ENCODE measurements at places on chromosomes 5 and 9.

DNA sequence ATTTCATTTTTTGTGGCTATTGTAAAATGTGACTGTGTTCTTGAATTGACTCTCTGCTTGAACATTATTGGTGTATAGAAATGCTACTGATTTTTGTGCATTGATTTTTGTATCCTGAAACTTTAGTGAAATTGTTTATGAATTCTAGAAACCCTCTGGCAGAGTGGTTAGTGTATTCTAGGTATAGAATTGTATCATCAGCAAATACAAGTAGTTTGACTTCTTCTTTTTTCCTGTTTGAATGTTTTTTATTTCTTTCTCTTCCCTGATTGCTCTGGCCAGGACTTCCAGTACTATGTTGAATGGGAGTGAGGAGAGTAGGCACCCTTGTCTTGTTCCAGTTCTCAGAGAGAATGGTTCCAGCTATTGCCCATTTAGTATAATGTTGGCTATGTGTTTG is 88.8 kb upstream of the HMHB1 start:
- no peak for DNase-seq

DNA sequence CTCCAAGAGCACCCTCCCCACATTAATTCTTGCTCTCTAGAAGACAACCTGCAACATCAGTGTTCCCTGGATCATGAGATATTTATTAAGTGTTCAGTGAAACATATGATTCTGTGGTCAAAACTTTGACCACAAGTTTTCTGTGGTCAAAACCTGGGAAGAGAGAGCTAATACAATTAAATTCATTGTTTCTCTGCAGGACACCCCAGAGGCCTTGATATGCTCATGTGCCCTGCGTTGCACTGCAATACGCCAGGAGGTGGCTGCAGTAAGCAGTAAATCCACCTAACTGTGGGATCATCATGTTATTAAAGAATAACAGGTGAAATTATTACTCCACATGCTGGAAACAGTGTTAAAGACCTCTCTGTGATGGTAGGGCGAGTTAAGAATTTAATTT is 109.3 kb upstream of the SPDL1 start:
- no peak for DNase-seq

GRCh38 chr5:126446498-126447224 is 23.5 kb downstream of the GRAMD2B start:
- DNase-seq = no peak

DNA sequence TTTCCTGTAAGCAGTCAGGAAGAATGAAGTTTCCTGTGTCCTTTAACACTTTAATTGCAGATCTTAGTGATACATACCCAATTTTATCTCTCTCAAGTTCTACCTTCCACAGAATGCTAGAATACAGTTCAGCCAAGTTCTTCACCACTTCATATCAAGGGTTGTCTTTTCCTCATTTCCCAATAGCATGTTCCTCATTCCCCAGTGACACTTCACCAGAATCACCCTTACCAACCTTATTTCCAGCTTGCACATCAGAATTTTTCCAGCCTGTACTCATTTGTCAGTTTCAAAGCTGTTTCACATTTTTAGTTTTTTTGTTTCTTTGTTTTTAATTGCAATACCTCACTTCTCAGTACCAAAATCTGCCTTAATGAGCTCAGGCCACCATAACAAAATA is 126.1 kb downstream of the ESM1 start:
- DNase-seq = no peak

DNA sequence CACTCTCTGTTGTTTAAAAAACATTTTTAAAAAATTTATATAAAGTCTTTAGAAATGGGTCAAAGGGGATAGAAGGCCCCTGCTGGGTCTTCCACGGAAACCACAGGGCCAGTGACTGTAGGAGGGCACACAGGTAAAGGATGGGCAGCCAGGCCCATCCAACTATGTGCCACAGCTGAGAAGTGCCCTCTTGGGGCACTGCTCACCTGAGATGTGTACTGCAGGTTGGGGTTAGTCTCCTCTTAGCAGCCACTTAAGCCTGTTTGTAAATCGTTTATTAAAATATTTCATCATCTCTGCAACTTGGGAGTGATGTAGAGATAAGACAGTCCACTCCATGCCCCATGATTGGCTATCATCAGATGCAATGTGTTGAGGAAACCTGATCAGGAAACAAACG is 222.4 kb downstream of the DIRAS2 start:
- DNase-seq = no peak

Data from activated naive CD4-positive, alpha-beta T cell (primary cell).